RPMI8226 (cell line): ENCODE measurements at places on chromosomes 3 and 15.
A peak's percentile ranks its signal among the peaks of the same experiment; 100 is the strongest.

DNA sequence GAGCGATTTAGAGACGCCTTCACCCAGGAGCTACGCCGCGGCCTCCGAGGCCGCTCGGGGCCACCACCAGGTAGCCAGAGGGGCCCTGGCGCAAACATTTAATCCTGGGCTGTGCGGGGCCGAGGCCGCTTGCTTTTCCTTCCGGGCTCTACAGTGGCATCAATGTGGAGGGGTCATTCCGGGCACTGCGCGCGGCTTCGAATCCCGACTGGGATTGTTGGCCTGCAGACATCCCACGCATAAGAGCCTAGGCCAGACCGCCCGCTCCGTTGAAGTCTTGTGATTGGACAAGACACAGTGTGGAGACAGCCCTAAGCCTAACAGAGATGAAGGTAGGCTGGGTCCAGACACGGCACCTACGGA, 568 bp upstream of the NCBP2 start:
- no peak for DNase-seq

- DNase-seq, result peak; percentile 51
These were observed 780 bp downstream of the RPL22L1 start for GRCh38 chr3:170869239-170869590.

DNA sequence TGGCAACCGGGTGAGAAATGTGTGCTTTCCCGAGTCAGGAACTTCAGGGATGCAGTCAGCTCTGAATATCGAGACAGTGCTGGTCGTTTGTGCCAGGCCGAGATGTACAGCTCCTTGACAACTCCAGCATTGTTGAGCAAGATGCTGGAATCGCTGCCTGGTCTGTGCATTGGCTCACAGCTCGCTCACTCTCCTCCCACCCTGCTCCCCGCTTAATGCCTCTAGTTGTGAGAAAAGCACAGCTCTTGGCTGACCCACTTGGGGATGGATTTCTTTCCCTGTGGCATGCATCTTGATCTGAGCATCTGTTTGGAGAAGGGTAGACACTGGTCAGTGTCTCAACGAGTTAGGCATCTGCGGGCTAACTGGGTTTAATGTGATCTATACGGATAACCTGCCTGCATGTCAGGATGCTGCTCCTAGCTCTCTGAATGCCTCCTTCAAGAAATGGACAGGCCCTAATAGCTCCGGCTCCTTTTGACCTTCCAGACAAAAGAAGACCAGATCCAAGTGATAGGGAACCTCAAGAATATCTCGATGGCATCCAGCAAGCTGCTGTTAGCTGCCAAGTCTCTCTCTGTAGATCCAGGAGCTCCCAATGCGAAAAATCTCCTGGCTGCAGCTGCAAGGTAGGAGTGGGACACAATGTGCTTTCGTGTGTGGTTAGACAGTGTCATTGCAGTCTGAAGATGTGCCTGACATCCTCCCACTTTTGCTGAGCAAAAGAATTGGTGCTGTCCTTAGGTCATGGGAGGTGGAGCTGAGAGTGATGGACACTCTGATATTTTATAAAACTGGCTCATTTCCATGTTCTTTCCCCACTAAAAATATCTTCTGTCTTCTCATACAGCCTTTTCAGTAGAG, 302.2 kb upstream of the TPM1 start:
- DNase-seq, result no peak

DNA sequence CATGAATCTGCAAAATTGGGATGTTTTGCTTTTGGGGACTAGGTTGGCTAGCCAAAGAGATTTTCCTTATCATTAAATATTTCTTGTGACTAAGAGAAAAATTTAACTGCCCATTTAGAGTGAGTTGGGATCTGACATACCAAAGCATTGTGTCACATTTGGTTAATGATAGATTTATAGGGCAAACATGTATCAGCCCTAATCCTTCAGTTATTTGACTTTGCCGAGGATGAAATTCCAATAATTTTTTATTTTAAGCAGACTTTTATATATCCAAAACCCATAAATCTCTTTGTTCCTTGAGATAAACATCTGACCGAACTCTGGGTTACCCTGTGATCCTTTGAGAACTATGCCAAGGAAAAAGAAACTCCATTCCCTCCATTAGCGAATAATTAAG, 218.9 kb downstream of the CDIN1 start:
- DNase-seq, result no peak

GRCh38 chr3:55543181-55543614, 56.1 kb upstream of the WNT5A start:
- no peak for DNase-seq

GRCh38 chr15:52241489-52241888, 50.3 kb upstream of the GNB5 start:
- DNase-seq, result no peak

DNA sequence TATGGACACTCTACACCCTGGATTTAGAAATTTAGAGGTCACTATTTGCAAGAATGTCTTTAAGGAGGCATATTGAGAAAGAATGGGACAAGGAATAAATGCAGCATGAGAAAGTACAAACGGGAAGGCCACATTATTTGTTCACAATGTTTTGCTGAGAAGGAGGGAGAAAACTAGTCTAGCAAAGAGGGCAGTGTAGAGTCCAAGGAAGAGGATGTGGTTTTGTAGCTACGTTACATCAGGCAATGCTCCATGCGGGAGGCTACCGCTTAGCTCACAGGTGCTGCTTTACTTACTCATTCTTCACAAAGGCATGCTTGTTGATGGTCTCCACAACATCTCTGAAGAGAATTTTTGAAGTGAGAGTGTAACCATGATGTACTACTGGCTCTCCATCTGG, 191.1 kb downstream of the PLCH1 start:
- no peak for DNase-seq

DNA sequence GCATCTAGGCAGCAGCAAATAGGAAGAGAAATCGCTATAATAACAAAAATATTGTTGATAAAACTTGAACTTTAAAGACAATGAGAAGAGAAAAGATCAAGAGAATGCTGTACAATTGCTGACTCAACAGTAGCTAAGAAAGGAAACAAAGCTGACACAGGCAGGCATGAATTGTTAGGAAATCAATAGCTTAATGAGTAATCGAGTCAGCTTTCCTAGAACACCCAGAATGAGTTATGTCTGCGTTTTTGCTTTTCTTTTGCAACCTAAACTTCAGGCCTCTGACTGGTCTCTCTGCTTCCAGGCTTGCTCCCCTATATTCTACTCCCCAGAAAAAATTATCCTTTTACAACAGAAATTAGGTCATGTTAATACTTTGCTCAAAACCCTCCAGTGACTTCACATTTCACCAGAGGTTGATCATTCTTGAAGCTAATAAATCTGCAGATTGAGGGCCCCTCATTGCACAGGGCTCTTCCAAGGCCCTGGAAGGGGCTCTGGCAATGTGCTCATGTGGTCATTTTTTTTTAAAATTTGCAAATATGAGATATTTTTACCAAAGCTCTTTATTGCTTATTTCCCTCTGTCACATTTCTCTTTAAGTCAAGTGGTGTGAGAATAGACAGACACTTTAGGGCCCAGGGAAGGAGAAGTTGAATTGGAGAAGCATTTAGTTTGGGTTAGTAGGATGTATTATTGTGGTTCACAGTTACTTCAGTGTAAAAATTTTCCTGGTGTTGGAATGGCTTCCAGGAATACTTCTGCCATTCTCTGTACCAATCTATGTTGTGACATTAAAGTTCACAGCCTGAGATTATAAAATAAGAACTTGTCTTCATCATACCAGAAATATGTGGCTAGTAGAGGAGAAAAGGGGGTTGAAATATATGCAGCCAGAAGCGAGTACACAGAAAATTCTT, 116.3 kb downstream of the TMCO5A start:
- no peak for DNase-seq

DNA sequence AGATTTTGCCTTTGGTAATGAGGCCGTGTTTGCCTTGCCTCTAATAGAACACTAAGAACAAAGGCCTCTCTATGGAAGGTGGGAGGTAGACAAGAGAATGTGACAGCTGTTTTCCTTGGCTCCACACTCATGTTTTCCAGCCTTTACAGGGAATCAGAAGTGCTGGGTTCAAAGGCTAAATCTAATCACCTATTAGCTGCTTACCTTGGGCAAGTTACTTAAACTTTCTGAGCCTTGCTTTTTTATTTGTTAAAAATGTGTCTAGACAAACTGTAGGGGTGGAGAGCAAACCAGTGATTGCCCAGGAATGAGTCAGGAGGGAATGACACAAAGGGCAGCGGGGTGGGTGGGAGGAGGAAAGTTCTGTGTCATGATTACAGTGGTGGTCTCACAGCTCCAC, 179.0 kb downstream of the P3H2 start:
- no peak for DNase-seq

- DNase-seq, result peak; percentile 90
These were observed 156.5 kb downstream of the PGPEP1L start for GRCh38 chr15:98850961-98851572.

GRCh38 chr3:137110392-137110996, 152.7 kb downstream of the IL20RB start:
- DNase-seq, result peak; percentile 43

DNA sequence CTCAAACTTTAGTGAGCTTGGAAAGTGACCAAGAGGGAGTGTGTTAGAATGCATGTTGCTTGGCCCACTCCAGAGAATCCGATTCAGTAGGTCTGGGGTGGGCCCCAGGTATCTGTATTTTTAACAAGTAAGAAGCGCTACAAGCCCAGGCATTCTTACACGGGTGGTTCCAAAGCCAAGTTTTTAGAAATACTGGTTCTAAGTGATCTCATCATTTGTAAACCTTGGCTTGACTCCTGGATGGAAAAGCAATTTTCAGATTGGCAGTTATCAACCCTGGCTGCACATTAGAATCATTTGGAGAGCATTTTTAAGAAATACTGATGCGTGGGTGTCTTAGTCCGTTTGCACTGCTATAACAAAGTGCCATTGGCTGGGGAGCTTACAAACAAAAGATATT, 27.3 kb upstream of the ST8SIA2 start:
- DNase-seq, result no peak

- no peak for DNase-seq
These were observed 365.2 kb upstream of the DPH6 start for GRCh38 chr15:35911052-35911777.

DNA sequence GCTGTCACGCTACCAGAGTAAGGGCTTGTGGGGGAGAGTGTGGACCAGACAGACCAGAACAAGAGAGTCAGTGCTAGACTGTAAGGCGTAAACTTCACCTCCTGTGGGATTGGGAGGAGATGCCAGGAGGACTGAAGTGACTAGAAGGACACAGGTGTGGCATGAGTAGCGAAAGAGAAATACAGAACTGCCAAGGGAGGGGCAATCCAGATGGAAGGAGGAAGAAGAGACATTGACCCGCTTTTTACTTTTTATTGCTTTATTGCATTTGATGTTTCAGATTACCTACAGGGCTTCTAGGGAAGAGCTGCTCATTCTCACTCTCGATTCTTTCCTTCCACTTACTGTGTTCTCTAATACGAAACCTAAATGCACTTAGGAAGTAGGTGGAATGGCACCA, 2.1 kb downstream of the POGLUT1 start:
- DNase-seq, result no peak

DNA sequence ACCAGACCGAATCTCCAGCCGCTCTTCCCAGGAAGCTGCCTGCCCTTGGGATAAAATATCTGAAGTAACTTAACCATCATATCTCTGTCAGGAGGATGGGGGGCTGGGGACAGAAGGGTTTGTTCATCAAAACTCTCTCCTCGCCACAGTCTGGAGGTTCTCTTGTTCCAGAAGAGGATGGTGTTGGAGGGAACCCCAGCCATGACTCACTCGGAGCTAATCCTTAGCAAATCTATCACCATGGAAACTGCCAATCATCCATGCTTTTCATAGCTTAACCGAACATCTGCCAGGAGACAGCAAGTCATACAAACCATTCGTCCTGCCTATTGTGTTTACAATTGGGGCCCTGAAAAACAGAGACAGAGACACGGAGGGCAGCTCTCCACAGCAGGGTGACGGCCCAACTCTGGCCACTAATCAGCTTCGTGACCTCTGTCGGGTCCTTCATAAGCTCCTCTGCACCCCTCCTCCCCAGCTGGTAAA, 73.8 kb upstream of the HEG1 start:
- DNase-seq, result no peak

DNA sequence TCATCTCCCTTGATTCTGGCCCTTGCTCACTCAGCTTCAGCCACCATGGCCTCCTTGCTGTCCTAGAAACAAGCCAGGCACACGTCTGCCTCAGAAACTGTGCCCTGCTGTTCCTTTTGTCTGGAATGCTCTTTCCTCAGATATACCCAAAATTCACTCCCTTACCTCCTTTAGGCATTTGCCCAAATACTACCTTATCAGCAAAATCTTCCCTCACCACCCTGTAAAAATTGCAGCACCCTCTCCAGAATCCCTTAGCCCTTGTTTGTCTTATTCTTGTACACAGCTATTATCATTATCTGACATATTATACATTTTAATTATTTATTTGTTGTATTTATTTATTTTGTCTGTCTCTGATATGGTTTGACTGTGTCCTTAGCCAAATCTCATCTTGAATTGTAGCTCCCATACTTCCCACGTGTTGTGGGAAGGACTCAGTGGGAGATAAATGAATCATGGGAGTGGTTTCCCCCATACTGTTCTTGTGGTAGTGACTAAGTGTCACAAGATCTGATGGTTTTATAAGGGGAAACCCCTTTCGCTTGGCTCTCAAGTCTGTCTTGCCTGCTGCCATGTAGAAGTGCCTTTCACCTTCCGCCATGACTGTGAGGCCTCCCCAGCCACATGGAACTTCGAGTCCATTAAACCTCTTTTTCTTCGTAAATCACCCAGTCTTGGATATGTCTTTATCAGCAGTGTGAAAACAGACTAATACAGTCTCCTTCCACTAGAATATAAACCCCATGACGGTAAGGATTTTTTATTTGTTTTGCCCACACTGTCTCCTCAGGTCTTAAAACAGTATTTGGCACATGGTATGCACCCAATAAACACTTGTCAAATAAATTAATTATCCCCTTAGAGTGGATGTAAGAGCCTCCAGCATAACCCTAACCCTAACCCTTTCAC, 60.0 kb upstream of the STT3B start:
- DNase-seq, result no peak

GRCh38 chr3:138861798-138862197, 27.1 kb upstream of the PIK3CB start:
- DNase-seq, result no peak

DNA sequence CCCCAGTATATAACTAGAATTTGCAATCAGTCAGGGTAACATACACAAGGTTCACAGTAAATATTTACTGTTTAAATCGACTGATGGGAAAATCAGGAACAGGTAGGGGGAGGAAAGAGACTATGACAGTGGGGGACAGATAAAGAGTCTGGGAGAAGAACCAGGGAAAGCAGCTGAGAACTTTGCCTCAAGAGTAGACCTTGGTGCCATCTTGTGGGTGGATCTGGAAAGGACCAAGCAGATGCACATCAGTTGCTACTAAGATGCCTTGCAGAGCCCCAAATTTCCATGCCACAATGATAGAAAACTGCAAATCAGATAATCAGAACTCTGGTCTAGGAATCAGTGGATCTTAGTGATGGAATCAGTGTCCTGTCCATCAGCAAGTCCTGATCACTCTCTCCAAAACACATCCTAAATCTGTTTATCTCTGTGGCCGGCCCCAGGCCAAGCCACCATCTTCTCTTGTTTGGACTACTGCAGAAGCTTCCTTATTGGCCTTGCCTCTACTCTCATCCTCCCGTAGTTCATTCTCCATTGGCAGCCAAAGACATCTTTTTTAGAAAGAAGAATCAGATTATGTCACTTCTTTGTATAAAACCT, 62.7 kb downstream of the PDE8A start:
- DNase-seq, result peak; percentile 58

- no peak for DNase-seq
These were observed 25.6 kb downstream of the LRRC2 start for GRCh38 chr3:46540550-46540949.

- DNase-seq, result no peak
These were observed 1.5 kb upstream of the HEG1 start for GRCh38 chr3:125057186-125057850.
